Osteocyte (in vitro differentiated cells): ENCODE measurements at places on chromosomes 2 and 18. TPM values are rescaled to one million over a fixed set of nuclear protein-coding genes. Genes with fewer than 3 reads are reported as not detected.

GRCh38 chr2:186919296-186919695 is 70.3 kb upstream of the ZSWIM2 start:
- no peak for DNase-seq

- DNase-seq: no peak
Observed at GRCh38 chr2:186422226-186422625, 63.8 kb upstream of the ZC3H15 start.

DNA sequence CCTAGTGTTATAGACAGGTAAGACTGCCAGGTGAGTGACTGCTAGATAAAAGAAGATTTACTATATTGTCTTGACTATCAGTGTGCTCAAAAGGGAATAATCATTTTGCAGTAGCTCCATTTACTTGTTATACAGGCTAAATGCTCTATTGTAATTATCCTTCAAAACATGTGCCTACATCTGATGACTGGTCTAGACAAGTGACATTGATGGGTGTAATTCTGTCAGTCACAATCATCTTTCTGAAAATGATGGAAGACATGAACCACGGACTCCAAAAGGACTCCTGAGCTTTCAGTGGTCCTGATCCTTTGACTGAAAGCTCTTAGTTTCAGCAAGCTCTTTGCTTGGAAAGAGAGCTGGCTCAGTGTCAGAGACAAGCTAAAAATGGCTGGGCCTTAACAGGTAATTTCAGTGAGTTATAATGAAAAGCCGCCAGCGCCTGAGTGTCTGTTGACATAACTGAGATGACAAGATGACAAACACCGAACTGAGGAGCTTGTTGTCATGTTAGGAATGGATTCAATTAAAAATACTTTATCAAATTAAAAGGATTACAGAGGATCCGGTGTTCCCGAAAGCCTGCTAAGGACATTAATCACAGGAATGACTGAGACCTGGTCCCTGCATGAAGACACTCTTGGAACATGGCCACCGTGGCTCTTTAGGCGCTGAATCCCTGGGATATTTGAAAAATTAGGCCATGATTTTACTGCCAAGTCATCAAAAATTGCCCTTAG is 141.7 kb downstream of the CMPK2 start:
- no peak for DNase-seq

DNA sequence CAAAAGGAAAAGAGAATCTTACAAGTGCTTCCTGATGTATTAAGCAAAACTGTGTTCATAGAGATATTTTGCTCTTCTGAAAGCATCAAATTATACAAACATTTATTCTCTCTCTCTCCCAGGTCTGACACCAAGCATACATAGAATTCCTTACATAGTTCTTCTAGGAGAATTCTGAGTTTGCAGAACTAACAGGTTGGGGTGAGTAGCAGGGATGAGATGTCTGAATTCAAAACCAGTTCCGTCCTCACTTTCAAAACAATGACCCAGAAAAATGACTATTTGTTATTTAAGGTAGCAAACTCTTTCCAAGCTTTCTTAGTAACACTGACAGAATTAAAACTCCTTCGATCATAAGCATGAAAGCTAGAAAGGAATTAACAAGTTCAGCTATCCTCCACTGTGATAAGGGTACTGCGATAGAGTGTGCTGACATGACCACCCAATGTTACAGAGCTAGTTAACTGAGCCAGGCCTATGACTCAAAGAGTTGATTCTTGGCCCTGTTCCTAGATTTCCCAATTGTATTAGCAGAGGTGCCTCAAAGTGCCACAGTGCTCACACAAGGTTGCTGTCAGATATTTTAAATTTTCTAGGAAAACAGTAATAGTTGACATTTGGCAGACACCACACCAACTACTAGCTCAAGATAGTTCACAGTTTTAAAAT is 85.8 kb upstream of the SETBP1 start:
- DNase-seq: no peak

GRCh38 chr2:64405581-64406406 is 48.2 kb upstream of the LGALSL start:
- DNase-seq: peak; percentile 42

DNA sequence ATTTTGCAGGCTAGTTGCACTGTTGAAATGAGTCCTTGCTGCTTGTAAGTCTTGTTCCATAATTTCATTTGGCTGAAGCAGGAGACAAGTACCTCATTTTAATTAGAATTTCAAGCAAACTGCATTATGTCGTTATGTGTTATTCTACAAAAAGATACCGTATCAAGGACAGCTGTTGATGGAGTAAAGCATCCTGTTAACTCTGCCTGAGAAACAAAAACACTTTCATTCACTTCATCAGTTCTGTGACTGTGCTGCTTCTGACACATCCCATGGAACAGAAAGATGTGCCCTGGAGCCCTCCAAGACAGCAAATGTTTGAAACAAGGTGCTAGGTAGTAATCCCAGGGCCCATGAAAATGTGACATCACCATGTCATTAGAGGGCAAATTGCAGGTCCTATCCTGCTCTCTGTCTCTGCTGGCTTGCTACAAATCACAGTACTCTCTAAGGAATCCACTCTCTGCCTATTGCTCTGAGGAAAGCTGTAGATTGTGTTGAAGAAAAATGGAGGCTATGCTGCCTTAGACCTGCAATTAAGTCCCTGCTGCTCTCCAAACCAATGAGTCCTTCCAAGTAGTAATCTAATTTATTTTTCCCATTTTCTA is 209.7 kb upstream of the PARD3B start:
- DNase-seq: no peak

DNA sequence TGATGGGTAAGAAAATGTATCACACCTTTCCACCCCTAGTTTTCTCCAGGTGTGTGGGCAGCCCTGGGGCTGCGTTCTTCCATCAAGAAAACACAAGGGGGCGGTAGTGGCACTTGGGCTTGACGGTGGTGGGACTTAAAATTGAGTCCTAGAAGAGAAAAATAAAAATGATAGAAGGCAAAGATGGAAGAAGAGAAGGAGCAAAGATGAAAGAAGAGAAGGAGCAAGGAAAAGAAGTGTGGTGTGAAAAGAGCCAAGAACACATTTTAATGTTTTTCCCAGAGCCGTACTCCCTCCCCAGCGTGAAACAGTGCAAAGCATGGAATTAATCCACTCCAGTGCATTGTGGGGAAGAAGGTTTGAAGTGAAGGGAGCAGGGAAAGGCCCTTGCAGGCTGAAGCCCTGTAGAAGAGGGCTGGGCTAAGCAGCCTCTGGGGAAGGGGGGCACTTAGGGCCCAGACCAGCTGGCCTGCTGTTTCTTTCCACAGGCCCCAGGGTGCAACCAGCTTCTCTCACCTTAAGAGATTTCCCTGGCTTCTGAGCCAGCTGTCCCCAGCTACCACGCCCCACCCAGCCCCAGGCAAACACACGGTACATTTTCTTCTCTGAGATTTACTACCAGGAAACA is 256.8 kb downstream of the RNF152 start:
- no peak for DNase-seq

- DNase-seq: no peak
Observed at GRCh38 chr2:145753966-145754365, 1234.0 kb upstream of the ZEB2 start.

GRCh38 chr2:237261327-237261726 is 152.6 kb downstream of the COL6A3 start:
- DNase-seq: no peak

- DNase-seq: no peak
Observed at GRCh38 chr2:20638646-20639430, 12.1 kb downstream of the HS1BP3 start.

GRCh38 chr2:233470011-233470687 is 96.4 kb downstream of the USP40 start:
- DNase-seq: no peak

DNA sequence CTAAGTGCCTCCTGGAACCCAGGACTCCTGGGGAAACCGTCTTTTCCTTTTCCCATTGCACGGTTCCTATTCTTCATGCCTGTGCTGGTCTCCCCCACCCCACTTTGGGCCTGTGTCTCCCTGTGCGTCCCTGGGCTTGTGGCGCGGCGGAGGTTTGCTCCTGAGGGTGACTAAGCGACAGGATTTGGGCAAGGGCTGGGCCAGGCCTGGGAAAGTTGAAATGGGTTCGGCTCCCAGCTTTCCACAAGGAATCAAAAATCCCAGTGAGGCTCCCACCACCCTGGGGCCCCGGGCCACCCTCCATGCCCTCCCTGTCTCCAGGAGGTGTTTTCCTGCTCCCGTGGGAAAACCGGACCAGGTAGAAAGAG is 197.6 kb downstream of the NDUFA10 start:
- DNase-seq: peak; percentile 77

- no peak for DNase-seq
Observed at GRCh38 chr2:168726375-168726774, 76.1 kb upstream of the NOSTRIN start.

TMEM37 gene
- 0.21 and 0.40 TPM in 2 replicates for total RNA-seq

STPG4 gene
- 0.37 and 0.56 TPM in 2 replicates for total RNA-seq
